ENCODE measurements at places on chromosomes 5 and 9.

- DNase-seq = no peak
These were observed 2.8 kb downstream of the CSNK1G3 start for GRCh38 chr5:123514615-123515355.

GRCh38 chr9:92294297-92294676, 790 bp upstream of the IARS1 start:
- no peak for DNase-seq

GRCh38 chr5:126461838-126462237, 38.6 kb downstream of the GRAMD2B start:
- no peak for DNase-seq

DNA sequence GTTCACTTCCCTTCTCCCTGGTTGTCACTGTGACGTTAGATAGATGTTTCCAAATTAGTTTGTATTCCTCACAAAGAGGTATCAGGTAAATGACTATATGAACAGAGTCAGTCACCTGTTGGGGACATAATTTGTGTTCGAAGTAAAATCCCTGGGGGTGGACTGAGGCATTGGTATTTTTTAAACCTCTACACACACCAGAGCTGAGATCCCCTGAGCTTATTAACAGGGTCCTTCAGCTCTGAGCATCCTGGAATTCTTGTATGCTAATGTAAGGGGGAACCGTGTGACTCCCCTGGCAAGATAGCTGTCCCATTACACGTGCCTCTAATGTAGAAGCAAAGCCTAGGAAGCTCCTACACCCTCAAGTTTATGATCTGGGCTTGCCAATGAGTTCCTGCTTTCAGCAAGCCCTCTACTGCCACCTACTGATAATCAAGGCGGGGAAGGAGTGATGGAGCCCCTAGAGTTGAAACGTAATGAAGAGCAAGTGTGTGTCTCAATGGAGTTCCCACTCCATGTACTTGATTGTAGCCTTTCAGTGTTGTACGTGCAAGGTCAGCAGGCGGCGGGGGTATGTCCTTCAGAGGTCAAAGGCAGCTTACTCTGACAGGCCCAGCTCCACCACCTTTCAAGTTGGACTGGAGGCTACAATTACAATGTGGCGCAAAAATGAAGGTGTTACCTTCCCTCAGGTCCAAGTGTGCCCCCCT, 14.4 kb downstream of the PRKACG start:
- peak; percentile 67 for DNase-seq

DNA sequence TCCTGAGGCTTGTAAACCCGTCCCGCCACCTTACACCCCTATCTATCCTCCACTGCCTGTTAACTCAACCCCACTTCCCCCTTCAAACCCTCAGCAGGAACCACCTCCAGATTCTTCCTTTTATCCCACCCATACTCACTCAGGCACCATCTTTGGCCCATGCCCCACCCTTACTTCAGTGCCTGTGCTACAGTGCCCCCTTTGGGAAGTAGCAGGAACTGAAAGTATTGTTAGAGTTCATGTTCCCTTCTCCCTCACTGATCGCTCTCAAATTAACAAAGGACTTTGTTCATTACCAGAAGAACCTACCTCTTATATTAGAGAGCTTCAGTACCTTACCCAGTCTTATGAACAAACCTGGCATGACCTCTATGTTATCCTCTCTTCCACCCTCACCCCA, 92.2 kb upstream of the MOCS2 start:
- no peak for DNase-seq

DNA sequence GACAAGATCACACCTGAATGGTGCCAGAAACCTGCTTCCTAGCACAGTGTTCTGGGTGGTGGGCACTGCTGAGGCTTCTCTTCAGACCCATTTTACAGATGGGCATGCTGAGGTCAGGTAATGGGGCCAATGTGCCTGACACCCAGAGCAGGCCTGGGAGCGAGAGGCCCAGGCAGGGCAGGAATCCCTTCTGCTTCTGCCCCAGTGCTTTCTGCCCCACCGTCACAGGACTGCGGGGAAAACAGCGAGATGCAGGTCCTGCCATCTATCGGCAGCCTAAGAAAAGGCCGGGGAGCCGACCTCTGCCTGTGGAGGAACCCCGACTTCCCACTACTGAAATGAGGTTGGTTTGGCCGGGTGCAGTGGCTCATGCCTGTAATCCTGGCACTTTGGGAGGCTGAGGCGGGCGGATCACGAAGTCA, 22.8 kb upstream of the RNU6ATAC start:
- DNase-seq = no peak

- no peak for DNase-seq
These were observed 81.0 kb upstream of the SLC25A51 start for GRCh38 chr9:37984672-37985611.

DNA sequence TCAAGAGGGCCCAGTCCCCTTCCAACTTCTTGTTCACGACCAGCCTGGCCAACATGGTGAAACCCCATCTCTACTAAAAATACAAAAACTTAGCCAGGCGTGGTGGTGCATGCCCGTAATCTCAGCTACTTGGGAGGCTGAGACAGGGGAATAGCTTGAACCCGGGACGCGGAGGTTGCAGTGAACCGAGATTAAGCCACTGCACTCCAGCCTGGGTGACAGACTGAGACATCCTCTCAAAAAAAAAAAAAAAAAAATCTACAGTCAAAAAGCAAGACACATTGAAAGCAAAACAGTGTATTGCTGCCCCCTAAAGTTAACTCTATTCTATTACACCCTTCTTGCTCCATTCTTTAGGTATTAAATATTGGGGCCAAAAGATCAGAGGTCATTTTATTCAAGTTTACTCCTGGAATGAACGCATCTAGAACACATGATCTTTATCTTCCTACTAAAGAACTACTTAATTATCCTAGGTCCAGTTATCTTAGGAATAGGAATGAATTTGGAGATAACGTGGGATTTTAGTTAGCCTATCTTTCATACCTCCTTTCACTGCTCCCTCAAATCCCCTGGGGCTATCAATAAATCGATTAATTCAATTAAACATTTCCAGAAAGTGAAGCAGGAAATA, 2.4 kb downstream of the ATG12 start:
- DNase-seq = no peak

Data from iPS DF 19.7 (cell line).